ENCODE measurements at places on chromosomes 7 and 10.
A peak's percentile ranks its signal among the peaks of the same experiment; 100 is the strongest.

GRCh38 chr10:38025283-38025682, 14.8 kb downstream of the ZNF33A start:
- no peak for DNase-seq

GRCh38 chr10:95214793-95215192, 20.8 kb downstream of the ACSM6 start:
- DNase-seq, result no peak

GRCh38 chr10:97363071-97363470, 28.5 kb upstream of the FRAT2 start:
- no peak for DNase-seq

DNA sequence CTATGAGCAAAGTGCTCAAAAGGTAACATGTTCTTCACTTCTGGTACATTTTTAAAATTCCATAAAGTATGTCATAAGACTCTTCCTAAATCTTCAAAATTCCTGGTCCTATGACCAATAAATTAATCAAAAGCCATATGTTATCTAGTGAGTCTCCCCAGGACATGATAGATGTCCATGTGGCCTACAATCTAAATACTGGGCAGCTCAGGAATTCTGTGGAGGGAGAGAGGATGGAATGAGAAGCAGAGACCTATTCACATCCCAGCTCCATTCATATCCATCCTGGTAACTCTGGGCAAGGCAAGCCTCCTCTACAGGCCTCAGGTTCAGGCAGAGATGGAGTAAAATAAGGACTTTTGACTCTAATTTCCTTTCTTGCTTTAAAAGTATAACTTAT, 224.8 kb downstream of the MTERF1 start:
- no peak for DNase-seq

DNA sequence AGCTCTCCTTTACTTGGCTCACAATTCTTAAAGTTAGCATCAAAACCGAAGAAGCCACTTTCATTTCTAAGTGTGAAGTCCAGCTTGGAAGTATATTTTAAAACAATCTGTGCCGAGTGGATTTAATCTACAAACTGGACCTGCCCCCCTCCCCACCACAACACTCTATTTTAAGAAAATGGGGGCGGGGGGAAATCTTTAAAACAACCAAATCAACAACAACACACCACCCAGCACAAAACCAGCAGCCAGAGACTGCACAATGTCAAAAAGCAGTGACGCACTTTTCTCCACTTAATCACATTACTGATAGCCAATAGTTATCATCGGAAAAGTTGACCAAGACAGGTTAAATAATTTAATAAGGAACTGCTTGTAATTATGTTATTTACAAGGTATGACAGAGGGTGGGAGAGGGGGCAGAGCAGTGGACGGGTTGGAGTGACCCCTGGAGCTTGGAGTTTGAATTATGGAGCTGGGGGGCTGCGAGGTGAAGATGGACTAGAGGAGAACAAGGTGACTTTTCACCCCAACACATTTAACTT, 2.8 kb downstream of the EBF3 start:
- peak; percentile 20 for DNase-seq

DNA sequence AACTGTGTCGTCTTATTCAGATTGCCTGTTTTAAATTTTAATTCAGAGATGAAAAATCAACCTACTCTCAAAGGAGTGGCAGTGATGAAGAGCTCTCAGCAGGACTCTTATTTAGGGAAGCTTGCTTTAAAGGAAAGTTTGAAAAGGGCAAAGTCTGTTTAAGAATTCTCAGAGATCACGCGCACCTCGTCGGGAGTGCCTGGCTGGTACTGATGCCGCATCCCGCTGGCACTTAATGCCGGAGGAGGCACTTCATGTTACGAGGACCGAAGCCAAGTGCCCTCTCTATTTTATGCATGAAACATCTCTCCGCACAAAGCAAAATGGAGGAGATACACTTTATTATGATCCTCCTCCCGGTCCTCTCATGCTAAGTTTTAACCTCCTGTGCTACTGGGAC, 71.1 kb upstream of the INSYN2A start:
- no peak for DNase-seq

DNA sequence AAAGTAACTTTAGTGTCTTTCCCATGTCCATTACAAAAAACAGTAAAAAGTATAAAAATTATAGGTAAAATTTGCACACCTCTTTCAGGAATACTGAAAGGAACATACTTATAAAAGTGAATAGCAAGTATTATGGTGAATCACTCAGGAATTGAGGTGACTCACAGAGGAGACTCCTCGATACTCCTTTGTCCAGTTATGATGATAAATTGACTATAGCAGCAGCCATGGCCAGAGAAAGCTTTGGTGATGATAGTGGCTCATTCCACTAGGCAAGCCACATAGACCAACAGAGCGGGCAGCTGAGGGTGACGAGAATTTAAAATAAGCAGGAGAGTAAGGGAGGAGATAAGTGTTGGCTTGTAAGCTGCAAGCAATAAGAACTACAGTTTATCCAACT, 1231.1 kb upstream of the CELF2 start:
- DNase-seq, result no peak

DNA sequence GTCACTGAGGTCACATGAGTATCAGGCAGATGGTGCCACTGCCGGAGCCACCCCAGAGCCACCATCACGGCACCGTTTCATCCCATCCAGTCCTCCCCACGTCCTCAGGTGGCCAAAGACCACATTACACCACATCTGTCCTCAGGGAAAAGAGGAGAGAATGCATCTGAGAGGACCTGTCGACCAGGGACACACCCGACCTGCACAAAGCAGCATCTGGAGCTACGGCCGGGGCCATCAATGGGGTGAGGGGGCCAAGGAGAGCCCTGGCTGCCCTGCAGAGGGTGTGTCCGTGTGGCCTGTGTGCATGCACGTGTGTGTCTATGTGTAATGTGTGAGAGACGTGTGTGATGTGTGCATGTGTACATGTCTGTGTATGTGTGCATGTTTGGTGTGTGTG, 480.6 kb downstream of the DNAJB6 start:
- DNase-seq, result no peak

GRCh38 chr7:159091041-159091440, 53.6 kb downstream of the VIPR2 start:
- DNase-seq, result peak; percentile 11

Data from Right ventricle myocardium superior (tissue), 1 donor.